Astrocyte of the cerebellum (primary cell): ENCODE measurements at places on chromosomes 7 and 10.

- DNase-seq = peak; percentile 40
Measured at GRCh38 chr10:124745673-124746072, 1.5 kb upstream of the FAM53B start.

GRCh38 chr10:60978287-60979115 is 34.5 kb upstream of the RHOBTB1 start:
- no peak for DNase-seq

DNA sequence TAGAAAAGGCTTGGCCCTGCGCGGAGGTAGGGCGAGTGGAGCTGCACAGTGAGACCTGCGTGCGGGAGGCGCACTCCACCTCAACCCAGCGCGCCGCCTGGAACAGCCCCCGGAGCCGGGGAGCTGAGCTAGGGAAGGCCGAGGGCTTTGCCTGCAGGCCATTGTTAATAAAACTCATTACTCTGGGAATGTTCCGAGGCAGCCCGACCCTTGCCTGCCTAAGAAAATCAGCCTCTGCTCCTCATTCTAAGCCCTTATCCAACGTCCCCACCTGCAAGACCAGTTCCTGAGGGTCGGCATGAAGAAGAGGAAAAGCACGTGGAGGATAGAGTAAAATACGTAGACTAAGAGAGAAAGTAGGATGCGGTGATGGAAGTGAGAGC is 55.3 kb downstream of the C7orf25 start:
- no peak for DNase-seq

DNA sequence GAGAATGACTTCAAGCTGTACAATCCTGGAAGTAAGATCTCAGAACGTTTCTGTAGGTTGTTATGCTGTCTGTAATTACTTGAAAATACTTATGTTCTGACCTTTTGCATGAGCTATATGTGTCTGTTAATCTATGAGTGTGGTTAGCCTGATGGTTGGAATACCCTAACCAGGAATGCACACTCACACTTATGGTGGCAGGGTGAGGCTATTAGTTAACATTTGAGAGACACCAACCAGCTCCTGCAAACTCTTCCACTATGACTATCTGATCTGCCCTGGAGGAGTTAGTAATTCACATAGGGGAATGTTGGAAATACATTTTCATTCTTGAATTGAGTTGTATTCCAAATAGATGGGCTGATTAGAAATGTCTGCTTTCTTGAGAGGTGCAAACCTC is 450.3 kb downstream of the INHBA start:
- DNase-seq = no peak

- DNase-seq = peak; percentile 46
Measured at GRCh38 chr7:135877805-135878204, 99.4 kb downstream of the MTPN start.

DNA sequence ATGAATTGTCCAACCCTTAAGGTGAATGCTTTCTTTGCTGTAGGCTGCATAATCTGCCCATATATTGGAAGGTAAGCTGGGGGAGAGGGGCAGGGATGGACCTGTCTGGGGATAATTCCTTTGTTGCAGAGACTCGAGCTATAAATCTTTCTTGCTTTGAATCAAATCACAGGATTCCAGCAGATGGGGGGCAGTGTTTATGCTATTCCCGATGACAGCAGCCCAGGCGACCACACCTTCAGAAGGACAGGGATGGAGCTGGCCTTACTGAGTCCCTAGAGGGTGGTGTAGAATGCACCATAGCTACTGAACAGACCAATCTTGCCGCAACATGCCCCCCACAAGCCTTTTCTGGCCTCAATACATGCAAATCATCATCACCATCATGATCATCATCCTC is 2.5 kb downstream of the PODXL start:
- DNase-seq = no peak

GRCh38 chr10:100103581-100103980 is 21.9 kb upstream of the CPN1 start:
- no peak for DNase-seq

DNA sequence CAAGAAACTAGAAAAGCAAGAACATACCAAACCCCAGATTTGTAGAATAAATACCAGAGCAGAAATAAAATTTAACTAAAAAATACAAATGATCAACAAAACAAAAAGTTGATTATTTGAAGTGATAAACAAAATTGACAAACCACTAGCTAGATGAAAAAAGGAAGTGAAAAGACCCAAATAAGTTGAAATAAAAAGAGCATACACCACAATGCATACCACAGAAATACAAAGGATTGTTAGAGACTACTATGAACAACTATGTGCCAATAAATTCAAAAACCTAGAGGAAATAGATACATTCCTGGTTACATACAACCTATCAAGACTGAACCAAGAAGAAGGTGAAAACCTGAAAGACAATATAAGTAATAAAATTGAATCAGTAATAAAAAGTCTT is 333.4 kb downstream of the SH2D4B start:
- DNase-seq = no peak

DNA sequence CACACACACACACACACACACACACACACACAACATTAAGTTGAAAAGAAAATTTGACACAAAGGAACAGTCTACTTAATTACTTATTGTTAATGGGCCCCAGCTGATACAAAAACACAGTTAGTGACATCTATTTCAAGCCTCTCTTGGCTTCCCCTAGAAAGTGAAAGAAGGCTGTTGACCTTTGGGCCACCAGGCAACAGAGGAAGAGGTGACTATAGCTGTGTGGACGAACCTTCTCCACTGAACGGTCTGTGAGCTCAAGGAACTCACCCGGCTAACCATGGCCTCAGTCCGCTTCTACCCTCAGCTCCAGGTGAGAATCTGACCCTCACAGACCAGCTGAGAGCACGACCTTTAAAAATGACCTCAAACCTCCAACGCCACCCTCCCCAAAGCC is 32.9 kb upstream of the CALN1 start:
- DNase-seq = no peak

GRCh38 chr10:74748468-74749031 is 77.8 kb upstream of the KAT6B start:
- no peak for DNase-seq

DNA sequence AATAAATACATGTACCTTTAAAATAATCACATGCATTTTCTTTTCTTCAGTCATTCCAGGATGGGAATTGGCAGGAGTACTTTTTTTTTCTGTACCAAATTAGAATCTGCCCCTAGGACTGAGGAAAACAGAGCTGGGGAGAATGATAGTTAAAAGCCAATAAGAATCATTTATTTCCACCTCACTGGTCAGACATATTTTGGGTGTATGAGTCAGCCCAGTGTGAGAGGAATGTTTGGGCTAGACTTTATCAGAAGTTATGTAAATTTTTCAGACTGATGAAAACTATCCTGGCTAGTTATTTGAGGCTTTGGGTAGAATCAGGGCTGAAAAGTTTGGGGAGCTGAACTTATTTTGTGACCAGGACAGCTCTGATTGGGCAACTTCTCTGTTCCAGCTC is 303.1 kb upstream of the NPSR1 start:
- DNase-seq = peak; percentile 87
